ENCODE measurements at places on chromosomes 11 and 22. TPM values are rescaled to one million over a fixed set of nuclear protein-coding genes. Genes with fewer than 3 reads are reported as not detected.

DNA sequence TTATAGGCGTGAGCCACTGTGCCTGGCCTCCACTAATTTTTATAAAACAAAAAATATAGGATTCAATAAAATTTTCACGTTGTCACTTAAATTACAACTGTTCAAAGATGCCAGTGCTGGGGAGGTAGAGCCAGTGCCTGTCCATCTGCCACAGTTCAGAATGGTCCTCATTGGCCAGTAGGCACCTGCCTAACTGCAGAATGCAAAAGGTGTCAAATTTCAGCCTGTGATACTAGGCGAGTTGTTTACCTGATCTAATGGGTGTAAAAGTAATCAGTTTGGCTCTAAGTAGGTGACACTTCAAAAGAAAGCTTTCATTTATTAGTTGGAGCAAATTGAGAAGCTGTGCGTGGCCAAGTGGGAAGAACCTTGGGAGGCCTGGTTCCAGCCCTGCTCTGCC is 2.4 kb downstream of the SMARCB1 start:
- DNase-seq: no peak

GRCh38 chr11:82719361-82720105 is 14.1 kb downstream of the FAM181B start:
- no peak for DNase-seq

DNA sequence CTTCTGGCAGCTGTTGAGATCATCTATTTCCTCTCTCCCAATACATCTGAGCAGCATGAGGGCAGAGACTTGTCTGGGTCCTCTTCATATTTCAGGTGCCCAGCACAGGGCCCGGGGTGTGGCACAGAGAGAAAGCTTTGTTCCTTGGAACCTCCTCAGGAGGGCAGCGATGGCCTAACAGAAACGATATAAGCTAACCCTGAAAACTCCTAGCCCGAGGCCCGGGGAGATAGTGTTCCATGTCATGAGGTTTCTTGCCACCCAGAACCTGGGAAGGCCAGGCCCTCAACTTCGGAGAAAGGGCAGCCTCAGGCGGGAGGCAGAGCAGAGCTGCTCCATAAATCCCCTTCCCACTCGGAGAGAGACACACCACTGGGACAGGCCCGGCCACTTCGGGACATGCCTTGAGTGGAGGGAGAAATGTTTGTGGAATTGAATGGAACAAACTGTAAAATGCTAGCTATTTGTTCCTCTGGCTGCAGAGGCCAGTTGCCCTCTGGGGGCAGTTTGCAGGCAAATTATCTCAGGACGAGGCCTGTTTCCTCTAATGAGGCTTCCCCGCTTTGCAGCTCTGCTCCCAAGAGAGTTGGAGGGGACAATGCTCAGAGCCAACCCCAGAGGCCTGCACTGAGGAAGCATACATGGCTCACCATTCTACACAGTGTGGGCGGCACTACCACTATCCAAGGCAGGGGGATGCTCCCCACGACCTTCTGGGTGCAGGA is 11.6 kb downstream of the ARRB1 start:
- DNase-seq: no peak

Gene SESN3
- total RNA-seq: 0.45 TPM

GRCh38 chr22:38874529-38875222 is 2.7 kb upstream of the CBX6 start:
- no peak for DNase-seq

DNA sequence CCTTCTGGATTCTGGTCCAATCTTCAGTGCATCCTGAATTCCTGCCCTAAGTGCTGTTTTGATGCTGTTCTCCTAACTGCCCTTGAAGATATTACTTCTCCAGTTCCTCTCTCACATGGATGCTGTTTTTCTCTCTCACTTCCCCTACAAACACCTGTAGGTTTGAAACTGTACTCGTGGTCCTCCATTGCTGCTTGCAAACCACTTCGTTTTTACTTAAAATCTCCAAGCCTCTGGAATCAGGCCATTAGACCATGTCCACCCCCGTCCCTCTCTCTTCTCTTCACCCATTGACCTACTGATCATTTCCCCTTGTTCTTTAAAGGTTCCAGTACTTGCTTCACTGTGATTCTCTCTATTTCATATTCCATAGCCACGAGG is 988.1 kb downstream of the NTM start:
- DNase-seq: no peak

Gene INPP5J
- 1.7 TPM for total RNA-seq

GRCh38 chr11:50214376-50214775 is 181.7 kb downstream of the OR4C45 start:
- DNase-seq: no peak

DNA sequence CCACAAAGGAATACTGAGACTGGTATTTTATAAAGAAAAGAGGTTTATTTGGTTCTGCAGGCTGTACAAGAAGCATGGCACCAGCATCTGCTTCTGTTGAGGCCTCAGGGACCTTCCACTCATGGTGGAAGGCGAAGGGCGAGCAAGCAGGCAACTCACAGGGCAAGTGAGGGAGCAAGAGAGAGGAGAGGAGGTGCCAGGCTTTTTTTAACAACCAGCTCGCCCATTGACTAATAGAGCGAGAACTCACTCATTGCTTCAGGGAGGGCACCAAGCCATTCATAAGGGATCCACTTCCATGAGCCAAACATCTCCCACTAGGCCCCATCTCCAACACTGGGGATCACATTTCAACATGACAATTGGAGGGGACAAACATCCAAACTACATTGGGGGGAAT is 1.2 kb downstream of the PTS start:
- DNase-seq: no peak

Gene KRTAP5-1
- total RNA-seq: not detected

Gene TM7SF2
- 72.3 TPM for total RNA-seq

- no peak for DNase-seq
These were observed 3.4 kb downstream of the NFAM1 start for GRCh38 chr22:42428760-42429159.

Gene REXO2
- 117 TPM for total RNA-seq

GRCh38 chr11:15199693-15200092 is 85.0 kb downstream of the INSC start:
- DNase-seq: no peak

Gene LGR4
- total RNA-seq: 33.4 TPM

- DNase-seq: no peak
These were observed 103.4 kb upstream of the FGF3 start for GRCh38 chr11:69922596-69923111.

Gene SNX32
- total RNA-seq: not detected

DNA sequence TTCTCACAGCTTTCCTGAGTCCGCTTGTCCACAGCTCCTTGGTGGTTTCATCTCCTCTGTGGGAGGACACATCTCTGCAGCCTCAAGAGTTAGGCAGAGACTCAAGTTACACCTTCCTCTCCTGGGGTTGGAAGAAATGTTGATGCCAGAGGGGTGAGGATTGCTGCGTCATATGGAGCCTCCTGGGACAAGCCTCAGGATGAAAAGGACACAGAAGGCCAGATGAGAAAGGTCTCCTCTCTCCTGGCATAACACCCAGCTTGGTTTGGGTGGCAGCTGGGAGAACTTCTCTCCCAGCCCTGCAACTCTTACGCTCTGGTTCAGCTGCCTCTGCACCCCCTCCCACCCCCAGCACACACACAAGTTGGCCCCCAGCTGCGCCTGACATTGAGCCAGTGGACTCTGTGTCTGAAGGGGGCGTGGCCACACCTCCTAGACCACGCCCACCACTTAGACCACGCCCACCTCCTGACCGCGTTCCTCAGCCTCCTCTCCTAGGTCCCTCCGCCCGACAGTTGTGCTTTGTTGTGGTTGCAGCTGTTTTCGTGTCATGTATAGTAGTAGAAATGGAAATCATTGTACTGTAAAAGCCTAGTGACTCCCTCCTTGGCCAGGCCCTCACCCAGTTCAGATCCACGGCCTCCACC is 11.7 kb downstream of the RASD2 start:
- DNase-seq: peak; percentile 51

DNA sequence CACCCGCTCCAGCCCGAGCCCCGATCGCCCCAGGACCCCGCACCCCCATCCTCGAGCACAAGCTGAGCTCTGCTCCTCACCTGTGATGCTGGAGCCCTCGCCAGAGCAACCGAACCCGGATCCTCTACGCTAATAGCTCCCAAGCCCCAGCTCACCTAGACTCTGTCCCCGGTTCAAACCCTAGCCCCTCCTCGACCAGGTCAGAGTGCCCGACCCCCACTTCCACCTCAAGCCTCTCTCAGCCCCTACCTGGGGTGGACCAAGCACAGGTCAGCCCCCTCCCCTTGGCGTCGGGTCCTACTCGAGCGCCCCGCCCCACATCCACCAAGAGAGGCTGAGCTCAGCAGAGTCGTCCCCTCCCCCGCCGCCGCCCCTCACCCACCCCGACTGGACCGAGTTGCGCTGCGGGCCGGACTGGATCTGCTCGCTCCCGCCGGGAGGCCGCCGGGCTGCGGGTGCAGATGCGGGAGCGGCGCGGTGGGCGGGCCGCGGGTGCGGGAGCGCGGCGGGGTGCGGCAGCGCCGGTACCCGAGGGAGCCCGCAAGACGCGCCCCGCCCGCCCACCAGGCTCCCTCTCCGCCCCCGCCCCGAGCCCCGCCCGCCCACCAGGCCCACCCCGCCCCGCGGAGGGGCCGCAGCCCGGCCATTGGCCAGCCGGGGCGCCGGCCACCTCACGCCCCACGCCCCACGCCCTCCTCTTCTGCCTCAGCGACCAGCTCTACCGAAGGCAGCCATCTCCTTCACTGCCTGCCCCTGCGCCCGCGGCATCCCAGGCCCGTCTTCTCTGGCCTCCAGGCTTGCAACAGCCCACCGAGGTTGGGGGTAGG is 577 bp upstream of the DKK3 start:
- DNase-seq: peak; percentile 51

Gene RCN1
- 206 TPM for total RNA-seq

DNA sequence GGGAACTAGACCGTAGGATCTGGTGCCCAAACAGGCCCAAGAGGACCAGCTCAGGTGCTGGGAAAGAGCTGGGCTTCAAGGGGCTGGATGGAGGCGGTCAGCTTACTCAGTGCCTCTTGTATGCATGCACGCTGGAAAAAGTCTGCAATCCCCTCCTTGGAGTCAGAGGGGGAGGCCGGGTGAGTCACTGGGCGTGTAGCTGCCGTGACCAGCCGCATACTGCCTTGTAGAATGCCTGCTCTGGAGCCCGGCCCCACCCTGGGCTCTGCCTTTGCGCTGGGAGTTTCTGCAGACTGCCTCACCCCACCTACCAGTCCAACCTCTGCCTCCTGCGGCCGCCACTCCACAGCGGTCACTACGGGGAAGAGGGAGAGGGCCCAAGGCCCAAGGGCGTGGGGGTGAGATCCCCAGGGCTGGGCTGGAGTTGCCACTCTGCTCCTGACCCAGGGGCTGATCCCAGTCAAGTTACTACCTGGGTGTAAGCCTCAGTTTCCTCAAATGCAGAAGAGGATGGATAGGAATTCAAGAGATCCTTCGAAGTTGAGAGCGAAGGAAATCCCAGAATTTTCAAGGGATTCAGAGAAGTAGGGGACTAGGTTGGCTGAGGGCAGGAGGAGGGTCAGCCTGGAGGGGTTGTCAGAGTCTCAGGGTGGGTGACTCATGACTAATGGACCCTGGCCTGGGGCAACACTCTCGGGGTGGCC is 4.2 kb downstream of the MRGPRF start:
- peak; percentile 93 for DNase-seq

- DNase-seq: no peak
These were observed 250.3 kb downstream of the BRD1 start for GRCh38 chr22:49577168-49578060.

GRCh38 chr11:112718483-112718882 is 242.7 kb upstream of the NCAM1 start:
- DNase-seq: no peak

DNA sequence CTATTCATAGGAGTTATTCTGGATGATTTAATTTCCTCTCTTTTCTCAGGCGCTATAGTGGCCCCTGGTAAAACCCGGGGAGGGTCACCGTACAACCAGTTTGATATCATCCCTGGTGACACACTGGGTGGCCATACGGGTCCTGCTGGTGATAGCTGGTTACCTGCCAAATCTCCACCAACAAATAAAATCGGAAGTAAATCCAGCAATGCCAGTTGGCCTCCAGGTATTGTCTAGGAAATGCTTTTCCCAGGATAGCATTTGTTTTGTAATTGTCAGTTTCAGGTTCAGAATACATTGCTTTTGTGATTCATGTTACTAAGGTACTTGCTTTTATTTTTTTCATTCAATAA is 35.6 kb upstream of the ADSL start:
- DNase-seq: no peak

DNA sequence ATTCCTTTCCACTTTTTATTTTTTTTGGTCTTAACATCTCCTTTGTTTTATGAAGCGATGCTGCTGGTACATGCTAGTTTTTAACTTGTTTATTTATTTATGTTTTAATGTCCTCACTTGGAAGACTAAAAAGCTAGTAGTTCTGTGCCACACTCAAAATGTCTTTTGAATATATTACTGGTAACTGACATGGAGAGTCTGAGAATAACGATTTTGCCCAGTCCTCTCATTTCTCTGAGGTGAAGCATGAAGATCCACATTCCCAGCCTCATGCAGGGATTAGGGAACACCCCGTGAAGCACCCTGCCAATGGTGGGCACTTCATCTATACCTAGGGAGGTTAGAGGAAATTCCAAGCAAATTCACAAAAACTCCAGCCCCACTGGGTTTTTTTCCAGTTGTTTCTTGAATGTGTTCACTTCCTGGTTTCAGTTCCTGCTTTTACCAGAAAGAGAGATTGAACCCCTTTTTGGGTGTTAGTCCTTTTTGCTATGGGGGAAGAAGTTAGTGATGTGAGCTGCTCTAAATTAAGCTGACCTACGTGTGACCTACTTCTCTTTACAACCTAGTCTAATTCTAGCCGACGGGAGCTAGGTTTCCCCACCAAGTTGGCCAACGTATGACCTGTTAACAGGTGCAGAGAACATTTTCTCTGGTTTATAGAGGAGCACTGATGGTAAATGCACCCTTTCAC is 106.1 kb downstream of the SLC1A2 start:
- no peak for DNase-seq

Gene DRAP1
- total RNA-seq: 196 TPM

DNA sequence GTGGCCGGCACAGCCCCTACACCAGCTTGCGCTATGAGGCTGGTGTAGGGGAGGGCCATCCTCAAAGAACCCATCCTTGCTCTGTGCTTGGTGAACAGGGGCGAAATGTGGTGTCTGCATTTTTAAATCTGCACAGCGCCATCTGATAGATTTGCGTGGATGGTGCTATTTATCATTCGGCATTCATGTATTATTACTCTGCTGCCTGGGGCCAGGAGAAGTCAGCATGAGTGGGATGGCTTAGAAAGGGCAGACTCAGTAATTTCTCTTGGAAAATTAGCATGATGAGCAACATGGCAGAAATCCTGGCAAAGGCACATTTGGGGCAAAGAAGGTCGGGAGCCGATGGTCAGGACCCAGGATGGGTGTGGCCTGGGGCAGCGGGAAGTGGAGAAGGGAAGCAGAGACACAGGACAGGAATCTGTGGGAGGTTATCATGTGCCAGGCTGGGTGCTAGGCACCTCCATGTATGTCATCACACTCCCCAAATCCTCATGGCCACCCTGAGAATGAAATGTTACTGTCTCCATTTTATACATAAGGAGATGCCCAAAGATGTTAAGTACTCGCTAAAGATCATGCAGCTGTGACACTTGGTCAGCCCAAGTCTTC is 149.0 kb downstream of the CEP164 start:
- DNase-seq: no peak
